Stimulated activated CD4-positive, alpha-beta T cell treated with anti-CD3 and anti-CD28 coated beads, Interleukin-1b, Interleukin-23, amount 100 ng/mL, for 1 hour (primary cell): ENCODE measurements at places on chromosomes 1 and 21.

GRCh38 chr1:3399732-3400131 is 54.7 kb upstream of the ARHGEF16 start:
- no peak for DNase-seq

DNA sequence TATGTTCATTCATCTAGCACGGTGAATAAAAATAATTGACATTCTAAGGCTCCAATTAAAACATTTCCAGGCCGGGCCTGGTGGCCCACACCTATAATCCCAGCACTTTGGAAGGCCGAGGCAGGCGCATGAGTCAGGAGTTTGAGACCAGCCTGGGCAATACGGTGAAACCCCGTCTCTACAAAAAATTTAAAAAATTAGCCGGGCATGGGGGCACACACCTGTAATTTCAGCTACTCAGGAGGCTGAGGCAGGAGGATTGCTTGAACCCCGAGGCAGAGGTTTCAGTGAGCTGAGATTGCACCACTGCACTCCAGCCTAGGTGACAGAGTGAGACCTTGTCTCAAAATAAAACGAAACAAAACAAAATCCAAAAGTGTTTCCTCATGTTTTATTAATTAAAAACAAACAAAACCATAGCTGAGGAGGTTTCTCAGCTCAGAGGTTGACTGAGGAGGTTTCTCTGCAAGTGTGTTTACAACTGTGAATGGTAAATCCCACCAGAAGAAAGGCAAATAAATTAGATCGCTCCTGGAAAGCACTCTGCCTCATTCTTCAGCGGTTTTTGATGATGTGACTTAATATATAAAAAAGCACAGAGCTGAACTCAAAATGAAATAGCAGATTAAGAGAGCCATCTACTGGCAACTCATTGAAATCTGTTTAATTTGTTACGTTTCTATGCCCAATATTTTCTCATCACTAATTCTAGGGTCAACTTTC is 37.7 kb upstream of the ATG4C start:
- no peak for DNase-seq

DNA sequence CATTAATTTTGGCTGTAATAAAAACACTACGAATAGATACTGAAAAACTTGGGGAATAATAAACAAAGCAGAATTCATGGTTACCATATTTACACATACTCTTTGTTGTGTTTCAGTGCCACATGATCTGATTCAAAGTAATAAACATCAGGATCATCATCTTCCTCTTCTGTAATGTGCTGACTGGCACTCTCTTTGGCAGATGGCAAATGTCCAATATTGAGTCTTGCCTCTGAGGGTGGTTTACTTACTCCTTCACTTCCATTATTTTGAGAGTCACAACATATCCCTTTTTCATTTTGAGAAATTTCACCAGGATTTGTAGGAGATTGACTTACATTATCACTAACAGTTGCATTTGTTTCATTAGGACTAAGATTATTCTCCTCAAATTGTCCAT is 50.7 kb downstream of the ZZZ3 start:
- no peak for DNase-seq

- DNase-seq = no peak
Measured at GRCh38 chr1:119651133-119651532, 3.1 kb upstream of the ZNF697 start.

GRCh38 chr1:69110851-69111250 is 456.9 kb upstream of the LRRC7 start:
- DNase-seq = no peak

DNA sequence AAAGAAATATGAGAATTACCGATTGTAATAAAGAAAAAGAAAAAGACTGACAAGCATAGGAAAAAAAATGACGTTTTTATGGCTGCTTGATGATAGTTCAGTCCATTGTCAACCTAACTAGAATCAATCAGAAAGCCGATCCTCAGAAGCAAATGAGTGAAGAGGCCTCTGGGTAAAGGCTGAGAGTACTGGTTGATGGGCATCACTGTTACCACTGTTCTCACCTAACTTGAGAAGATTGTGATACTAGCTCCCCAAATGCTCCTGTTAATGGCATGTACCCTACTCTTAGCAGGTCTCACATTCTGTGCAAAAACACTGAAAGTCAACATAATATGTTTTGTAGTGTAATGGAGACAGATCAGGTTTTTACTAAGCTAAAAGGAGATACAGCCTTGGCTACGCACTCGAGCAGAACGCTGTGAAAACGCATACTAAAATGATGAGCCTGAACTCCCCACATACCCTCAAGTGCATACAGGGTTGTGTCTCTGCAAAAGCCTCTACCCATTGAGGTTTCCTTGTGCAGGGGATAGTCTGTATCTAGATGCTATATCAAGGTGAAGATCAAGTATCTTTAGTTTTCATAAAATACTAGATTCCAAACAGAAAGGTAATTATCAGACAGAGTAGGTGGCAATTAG is 554.6 kb downstream of the SMYD3 start:
- no peak for DNase-seq

DNA sequence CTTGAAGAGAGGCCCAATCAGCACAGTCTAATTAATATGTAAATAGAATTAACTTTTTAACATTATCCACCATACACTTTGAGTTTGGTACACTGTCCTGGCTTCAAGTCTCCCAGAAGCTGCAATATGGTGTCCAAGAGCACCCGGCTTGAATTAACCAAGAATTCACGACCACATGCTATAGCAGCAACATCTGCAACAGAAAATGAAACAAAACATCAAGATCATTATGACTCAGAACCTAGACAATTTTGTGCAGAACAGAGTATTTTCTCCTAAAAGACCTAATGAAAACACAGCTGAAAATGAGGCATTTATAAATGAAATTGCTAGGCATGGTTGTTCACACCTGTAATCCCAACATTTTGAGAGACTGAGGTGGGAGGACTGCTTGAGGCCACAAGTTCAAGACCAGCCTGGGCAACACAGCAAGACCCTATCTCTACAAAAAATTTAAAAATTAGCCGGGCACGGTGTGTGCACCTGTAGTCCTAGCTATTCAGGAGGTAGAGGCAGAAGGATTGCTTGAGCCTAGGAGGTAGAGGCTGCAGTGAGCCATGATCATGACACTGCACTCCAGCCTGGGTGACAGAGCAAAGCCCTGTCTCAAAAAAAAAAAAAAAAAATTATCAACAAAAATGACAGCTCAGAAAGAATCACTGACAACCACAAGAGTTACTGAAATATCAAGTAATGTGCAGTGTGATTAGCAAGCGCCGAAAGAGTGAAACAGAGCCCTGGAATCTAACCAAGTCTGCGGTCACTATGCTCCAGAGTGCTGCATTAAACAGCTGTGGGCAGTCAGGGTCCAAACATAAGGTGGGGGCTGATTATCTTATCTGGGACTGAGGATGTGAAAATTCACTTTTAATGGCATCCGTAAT is 45.3 kb downstream of the HSF2BP start:
- DNase-seq = no peak

GRCh38 chr1:26701995-26702679 is 6.3 kb downstream of the ARID1A start:
- no peak for DNase-seq

GRCh38 chr1:239719642-239720258 is 333.4 kb downstream of the CHRM3 start:
- peak; percentile 11 for DNase-seq

GRCh38 chr21:28754862-28755261 is 237.8 kb downstream of the LTN1 start:
- no peak for DNase-seq

GRCh38 chr1:25618433-25618808 is 1.8 kb downstream of the MAN1C1 start:
- no peak for DNase-seq

DNA sequence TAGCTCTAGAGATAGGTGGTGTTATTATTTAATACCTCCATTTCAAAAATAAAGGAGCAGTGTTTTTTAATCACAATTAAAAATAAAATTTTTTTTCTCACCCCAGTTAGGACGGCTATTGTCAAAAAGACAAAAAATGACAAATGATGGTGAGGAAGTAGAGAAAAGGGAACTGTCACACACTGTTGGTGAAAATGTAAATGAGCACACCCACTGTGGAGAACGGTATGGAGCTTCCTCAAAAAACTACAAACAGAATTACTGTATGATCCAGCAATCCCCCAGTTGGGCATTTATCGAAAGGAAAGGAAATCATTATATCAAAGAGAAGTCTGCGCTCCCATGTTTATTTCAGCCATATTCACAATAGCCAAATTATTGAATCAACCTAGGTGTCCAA is 148.7 kb upstream of the NR5A2 start:
- no peak for DNase-seq

GRCh38 chr1:18411820-18412641 is 68.7 kb upstream of the KLHDC7A start:
- no peak for DNase-seq

- DNase-seq = no peak
Measured at GRCh38 chr1:187037973-187038553, 209.3 kb downstream of the PLA2G4A start.

DNA sequence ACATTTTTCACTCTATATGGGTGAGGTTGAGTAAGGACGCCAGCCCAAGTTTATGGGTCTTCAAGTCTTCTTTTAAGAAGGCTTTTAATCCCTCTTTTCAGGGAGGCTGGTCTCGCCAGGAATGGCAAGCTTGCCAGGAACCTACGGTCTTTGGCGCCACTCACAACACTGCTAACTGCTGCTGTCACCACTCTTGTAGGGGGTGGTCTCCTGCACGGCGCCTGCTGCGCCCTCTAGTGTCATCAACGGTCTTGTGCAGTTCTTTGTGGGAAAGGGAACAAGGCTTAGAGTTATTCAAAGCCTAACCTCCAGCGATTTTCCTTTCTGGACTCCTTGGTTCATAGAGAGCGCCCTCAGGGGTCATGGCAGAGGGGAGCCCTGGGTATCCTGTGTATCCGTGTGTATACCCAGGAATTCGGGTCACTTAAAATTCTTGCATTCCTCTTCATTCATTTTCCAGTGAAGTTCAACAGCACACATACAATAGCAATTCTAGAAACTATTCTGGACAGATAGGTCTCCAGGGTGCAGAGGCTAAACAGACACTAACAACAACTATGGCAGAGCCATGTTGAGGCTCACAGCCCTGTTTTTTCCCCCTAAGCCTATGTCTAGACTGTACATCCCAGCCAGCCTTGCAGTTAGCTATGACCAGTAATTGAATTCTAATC is 392.8 kb upstream of the CAMK1G start:
- DNase-seq = no peak

GRCh38 chr1:164771619-164772361 is 212.8 kb downstream of the PBX1 start:
- DNase-seq = no peak

DNA sequence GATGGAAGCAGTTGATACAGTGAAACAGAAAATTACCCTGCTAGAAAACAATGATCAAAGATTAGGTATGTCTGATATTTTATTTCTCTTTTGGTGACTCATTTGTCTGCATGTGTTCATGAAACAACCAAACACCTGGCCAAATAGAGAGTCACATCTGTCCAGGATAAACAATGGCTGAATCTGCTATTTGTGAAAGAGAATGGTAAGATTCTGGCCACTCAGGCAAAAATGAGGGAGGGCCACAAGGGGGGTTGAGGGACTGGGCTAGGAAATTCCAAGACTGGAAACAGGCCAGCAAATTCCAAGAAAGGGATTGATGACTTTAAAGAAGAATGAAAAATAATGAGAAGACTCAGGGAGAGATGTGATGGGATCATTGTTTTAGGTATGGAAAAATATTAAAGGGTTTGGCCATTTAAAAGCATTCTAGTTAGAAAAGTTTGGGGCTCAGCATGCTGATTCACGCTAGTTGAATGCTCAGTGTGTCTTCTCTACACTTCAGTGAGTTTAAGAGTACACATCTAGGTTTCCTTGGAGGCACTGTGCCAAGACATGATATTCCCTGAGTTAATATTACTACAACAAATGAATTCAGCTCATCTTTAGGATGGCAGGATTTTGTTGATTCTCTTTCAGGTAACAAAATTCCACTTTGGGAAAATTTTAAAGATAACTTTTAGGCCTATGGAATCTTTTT is 44.9 kb downstream of the TRAF5 start:
- no peak for DNase-seq

DNA sequence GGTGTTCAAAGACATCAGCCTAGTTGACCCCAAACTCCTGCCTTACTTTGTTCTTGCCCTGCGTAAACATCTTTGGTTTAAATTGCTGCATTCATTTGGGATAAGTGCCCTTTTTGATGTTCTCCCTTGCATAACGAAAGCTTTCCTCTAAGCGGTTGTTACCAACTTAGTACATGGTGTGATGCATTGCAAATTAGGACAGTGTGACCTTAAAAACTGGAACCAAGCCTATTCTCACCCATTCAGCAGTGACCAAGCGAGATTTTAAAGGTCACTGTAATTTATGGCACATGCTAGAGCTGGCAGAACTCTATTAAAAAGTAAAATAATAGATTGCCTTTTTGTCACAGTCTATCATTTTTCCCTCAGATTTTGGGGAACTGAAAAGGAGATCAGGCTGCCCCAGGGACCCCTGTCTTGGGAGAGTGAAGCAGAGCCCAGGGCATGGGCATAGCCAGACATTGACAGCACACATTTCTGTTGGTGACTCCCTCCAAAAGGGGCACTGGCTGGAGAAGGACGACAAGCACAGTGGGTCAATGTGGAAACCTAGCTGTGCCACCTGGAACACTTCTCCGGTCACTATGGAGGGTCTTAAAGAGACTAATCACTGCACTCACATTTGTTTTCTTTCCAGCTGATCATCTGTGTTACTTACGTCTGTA is 63.9 kb downstream of the KCNK1 start:
- DNase-seq = no peak

GRCh38 chr1:160121388-160121787 is 5.8 kb downstream of the ATP1A2 start:
- no peak for DNase-seq

GRCh38 chr1:72227667-72228066 is 54.7 kb downstream of the NEGR1 start:
- DNase-seq = no peak

DNA sequence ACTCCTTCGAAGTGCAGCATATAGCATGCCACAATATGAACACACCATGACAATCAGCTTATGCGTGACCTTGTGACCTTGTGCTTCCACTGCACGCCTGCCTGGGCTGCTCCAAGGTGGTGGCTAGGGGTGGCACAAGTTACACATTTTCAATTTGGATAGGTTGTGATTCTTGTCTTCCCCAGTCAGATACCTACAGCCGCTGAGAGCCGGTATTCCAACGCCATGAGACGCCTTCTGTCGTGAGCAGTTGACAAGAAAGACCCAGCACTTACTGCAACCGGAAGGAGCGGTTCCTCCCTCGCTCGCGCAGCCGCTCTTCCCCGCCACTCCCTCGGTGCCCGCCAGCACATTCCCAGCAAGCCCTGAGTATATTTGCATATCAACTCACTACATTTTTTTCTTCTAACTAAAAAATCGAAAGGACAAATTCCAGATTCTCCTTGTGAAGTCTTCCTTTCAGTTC is 359 bp upstream of the RNU11 start:
- peak; percentile 65 for DNase-seq
